ENCODE measurements at places on chromosomes 11 and 22.

DNA sequence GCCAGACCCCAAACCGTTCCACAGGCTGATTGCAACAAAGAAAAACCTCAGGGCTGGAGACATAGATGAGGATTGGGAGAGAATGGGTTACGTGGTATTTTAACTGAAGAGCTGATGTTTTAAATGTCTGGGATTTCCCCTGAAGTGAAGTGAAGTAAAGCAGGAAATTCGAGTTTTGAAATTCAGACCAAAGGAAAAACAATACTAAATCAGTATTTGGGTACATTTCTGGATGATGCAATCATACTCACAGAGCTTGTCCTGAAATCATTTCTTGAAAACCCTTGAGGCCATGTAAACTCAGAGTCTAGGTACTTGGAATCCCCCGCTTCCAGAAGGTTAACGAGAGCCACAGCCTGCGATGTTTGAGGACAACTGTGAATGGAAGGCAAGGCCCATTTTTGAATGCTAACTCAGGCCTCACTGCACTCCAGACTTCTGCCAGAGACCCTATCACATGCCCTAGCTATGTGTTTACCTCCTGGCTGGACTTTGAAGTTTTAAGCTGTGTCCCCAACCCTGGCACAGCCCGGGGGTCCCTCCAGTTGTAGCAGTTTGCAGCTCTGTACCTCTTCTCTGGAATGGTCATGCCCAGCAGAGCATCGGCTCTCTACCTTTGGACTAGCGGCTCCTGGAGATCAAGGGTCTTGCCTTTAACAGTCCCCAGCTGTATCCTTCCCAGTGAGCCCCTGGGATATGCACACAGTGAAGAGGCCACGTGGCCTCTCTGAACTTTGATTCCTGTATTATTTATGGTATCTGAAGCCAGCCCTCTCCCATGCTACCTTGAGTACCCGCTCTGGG is 5.4 kb upstream of the FTH1 start:
- no peak for DNase-seq

DNA sequence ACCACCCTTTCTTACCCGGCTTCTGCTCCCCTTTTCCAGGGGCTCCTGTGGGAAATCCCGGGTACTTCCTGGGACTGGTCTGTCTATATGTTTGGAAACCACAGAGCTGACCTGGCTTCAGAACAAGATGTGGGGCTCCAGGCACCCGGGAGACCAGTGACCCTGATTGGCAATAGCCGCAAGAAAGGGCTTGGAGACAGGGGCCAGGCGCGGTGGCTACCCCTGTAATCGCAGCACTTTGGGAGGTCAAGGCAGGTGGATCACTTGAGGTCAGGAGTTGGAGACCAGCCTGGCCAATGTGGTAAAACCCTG is 3.2 kb upstream of the NEAT1 start:
- DNase-seq, result no peak

DNA sequence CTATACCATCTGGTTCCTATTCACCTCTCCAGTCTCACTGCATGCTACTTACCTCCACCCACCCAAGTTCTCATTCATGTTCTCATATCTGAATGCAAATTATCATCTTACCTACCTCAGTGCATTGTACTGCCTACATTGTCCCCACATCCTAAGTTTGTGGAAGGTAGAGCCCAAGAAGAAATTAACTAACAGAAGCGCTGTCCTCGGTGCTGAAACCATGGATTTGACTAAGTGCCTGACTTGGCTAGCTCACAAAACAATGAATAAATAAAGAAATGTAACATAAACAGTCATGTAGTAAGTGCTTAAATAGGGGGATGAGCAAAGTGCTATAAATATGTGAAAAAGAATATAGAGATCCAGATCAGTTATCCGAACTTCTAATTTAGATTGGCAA is 63.2 kb downstream of the GRIA4 start:
- no peak for DNase-seq

GRCh38 chr11:114928260-114928870 is 250.0 kb downstream of the NXPE2 start:
- DNase-seq, result no peak

GRCh38 chr22:24414523-24414922 is 12.9 kb upstream of the ADORA2A start:
- DNase-seq, result no peak
